Right cardiac atrium (tissue), 5 donors: ENCODE measurements at places on chromosomes 2 and 18. TPM values are rescaled to one million over a fixed set of nuclear protein-coding genes. Genes with fewer than 3 reads are reported as not detected.

DNA sequence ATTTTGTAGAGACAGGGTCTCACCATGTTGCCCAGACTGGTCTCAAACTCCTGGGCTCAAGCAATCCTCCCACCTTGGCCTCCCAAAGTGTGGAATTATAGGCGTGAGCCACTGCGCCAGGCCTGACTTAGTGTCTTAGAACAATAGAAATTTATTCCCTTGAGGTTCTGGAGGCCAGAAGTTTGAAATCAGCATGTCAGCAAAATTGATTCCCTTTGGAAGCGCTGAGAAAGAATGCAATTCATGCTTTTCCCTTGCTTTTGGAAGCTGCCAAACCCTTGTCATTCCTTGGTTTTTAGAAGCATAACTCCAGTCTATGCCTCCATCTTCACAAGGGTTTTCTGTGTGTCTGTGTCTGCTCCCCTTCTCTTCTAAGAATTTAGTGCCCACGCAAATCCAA, 20.7 kb downstream of the ST8SIA3 start:
- no peak for DNase-seq

GRCh38 chr2:196200557-196200956, 29.2 kb upstream of the STK17B start:
- DNase-seq = no peak

DNA sequence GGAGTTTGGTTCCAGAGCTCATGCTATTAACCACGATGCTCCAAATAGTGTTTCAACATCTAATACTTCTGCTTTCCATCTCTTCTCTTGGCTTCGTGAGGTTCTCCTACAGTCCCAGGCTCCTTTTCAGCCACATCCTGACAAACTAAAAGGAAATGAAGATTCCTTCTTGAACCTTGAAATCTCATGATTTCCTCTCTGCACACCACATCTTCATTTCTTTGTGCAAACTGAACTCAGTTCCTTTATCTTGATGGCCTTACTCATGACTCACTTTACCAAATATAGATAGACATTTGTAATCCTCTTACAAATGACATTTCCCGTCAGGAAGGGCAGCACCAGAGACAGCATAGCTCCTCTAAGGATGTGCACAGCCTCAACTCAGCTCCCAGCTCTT, 50.0 kb upstream of the ITGA4 start:
- DNase-seq = no peak

DNA sequence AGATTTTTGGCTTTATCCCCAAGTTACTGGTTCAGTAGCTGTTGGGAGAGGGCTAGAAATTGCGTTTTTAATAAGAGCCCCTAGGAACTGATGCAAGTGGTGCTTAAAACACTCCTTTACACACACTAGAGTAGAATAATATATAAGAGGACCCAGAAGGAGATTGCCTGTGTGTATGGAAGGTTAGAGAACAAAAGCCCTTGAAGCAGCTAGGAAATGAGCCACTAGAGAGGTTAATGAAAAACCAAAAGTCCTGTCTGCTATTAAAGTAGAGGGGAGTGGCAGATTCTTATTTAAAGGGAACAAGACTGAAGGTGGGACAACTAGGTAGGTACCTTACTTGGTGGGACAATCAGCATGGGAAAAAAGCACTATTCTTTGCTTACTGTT, 14.4 kb upstream of the SLC39A10 start:
- DNase-seq = no peak

The PAX3 gene
- total RNA-seq = not detected

The TMEM17 gene
- 1.6 TPM for total RNA-seq

The GNAL gene
- total RNA-seq = 9.4 TPM

The ZNF385B gene
- total RNA-seq = 95.9 TPM
